Stimulated activated CD4-positive, alpha-beta T cell treated with anti-CD3 and anti-CD28 coated beads, Interleukin-1b, Interleukin-23, amount 100 ng/mL, for 1 hour (primary cell): ENCODE measurements at places on chromosomes 5 and 9.

GRCh38 chr9:126942399-126942798 is 27.8 kb downstream of the RALGPS1 start:
- DNase-seq, result no peak

DNA sequence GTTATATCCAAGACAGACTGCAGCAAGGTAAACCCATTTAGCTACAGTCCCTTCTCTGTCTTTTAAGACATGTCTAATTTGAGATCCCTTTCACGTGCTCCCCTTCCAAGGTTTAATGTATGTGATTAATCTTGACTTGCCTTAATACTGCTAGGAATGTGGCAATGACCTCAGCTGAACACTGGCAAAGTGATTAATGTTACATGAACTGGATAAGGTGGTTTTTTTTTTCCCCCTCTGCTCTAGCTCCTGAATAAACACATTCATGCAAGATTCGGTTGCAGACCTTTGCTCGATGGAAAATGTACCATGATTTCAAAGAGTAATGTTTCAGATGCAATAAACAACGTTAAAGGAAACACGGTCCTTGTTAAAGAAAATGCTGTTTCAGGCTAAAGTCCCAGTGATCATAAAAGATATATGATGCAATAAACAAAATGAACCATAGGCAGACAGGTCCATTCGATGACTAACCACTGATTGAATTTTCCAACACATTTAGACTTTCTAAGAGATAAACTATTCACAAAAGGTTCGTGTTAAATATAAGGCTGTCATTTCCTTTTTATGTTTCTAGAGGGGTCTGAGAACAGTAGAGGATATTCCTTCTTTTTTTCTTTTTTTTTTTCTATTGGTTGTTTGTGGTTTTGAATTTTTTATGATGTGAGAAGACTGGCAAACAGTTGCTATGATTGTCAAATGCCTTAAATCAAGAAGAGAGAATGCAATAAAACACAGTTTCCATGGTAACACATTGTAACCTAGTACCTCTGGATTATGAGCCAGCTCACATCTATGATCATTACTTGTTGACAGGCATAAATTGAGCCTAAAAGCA is 44.7 kb upstream of the ZNF608 start:
- DNase-seq, result no peak

- DNase-seq, result no peak
Measured at GRCh38 chr9:83346655-83347420, 191.4 kb downstream of the FRMD3 start.

- DNase-seq, result no peak
Measured at GRCh38 chr5:158414780-158415179, 555.8 kb upstream of the CLINT1 start.

DNA sequence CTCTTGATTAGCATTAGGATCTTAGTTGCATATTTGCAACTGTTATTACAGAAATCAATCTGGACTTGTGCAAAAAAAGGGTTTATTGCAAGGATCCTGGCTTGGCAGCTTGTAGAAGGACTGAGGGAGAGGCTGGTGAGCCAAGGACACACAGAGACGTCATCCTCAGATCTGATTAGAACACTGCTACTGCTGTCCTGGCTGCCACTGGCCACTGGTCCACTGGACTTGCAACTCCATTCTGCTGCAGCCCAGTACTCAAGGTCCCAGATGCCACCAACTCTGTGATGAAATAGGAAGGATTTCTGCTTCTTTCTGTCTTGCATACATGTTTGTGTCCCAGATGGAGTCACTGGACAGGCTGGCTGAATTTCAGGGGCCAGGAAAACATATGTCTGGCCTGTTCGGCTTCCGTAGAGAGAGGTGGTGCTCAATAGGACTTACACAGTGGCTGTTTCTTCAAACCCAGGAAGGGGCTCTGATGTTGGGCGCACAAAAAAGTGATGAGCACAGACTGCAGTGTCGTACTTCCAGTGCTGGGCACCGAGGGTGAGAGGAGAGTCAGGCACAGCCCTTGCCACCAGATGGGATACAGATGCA is 68.9 kb upstream of the SH3PXD2B start:
- DNase-seq, result no peak
